MM.1S (cell line): ENCODE measurements at places on chromosomes 7 and 10.

DNA sequence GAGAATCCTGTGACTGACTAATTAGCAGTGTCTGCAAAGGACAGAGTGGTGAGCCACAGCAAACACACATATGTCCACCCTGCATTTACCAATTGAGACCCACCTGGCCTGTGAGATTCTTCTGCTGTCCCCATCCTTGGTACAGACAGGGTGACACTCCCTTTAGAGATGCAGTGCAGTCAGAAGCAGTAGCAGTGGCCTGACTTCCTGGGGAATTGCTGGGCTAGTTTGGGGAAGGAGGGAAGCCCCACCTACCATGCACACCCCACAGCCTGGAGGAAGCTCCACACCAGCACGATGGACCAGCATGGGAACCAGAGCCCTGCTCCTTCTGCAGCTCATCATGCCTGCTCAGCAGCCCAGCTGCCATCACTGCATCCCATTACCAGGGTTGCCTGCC is 924.9 kb upstream of the ZNF722 start:
- no peak for DNase-seq

DNA sequence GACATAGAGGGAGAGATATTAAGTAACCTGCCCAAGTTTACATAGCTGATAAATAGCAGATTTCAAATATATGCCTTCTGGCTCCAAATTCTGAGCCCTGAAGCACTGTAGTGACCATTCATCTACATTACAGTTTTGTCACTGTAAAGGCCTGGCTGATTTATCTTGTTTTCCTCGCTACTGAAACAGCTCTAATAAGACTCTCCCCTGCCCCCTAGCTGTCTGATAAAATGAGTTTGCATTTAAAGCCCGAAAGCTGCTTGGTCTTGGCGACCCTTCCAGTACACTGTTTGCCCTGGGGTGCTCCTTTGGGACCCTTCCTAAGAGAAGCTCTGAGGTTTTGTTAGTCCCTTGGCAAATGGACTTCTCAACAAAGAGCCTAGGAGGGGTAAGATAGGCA is 59.7 kb upstream of the RAB11FIP2 start:
- peak; percentile 19 for DNase-seq

GRCh38 chr10:130814610-130815009 is 496.9 kb downstream of the TCERG1L start:
- DNase-seq, result no peak

GRCh38 chr7:17699696-17700095 is 240.6 kb downstream of the SNX13 start:
- no peak for DNase-seq

DNA sequence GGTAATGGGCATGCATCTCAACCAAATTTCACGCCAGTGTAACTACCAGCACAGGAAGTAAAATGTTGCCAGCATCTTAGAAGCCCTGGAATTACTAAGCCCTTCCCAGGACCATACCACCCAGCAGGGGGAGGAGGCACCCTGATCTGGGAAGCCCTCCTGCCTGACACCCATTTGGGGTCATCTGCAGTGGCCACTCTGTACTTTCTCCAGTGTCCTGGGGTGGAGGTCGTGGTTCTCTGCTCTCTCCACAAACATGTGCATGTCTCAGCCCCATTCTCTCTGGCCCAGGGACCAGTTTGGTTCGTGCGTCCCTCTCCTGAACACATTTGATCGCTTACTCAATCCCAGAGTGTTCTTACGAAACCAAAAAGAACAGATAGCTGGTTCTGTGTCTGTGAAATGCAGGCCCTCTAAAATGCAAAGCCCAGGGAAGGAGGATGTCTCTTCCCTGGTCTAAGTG is 9.4 kb upstream of the LRRC27 start:
- no peak for DNase-seq

DNA sequence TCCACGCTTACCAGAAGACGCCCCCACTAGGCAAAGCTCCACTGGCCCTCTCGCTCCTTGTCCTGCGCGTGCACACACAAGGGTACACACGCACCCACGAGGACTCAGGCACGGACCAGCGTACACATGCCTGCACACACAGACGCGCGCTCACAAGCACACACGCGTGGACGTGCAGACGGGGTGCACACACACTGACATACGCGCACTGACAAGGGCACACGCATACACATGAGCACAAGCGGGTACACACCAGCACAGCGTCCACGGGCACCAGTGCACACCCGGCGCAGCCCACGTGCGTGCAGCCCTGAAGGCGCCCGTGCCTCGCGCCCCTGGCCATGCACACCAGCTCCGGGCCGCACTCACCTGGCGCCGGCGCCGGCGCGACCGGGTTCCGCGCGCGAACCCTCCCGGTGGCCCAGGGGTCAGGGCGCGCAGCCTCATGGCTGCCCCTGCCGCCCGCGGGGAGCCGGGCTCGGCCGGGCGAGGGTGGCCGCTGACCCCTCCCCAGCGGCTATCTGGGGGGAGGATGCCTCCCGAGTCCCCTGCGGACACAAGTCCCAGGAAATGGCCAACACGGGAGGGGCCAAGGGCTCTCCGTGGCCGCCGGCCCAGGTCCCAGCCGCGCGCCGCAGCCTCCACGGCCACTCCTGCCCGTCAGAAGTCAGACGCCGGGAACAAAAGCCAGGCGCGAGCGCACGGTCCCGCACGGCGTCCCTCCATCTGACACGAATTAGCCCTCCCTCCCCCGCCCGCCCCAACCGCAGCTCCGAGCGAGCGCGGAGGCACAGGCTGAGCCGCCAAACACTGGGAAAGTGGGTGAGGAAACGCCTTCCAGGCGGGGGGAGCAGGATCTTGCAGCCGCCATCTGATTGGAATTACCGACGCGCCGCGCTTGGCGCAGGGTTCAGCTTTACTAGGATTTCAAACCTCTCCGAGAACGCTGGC is 45.0 kb downstream of the TNS3 start:
- DNase-seq, result no peak

DNA sequence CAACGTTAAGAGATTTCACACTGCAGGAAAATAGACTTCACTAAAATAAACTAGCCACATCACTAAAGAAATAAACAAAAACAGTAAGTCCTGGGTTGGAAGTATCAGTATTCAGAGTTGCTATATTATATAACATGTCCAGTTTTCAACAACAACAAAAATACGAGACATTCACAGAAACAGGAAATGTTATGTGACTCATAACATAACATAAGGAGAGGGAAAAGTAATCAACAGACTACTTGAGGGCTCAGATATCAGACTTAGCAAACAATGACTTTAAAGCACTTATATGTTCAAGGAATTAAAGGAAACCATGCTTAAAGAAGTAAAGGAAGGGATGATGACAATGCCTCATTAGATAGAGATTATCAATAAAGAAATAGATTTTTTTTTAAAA is 73.5 kb upstream of the MKLN1 start:
- DNase-seq, result no peak
